Stimulated activated CD4-positive, alpha-beta T cell treated with anti-CD3 and anti-CD28 coated beads, TNF-alpha, amount 100 ng/mL, for 4 hours (primary cell): ENCODE measurements at places on chromosomes 4 and X.

DNA sequence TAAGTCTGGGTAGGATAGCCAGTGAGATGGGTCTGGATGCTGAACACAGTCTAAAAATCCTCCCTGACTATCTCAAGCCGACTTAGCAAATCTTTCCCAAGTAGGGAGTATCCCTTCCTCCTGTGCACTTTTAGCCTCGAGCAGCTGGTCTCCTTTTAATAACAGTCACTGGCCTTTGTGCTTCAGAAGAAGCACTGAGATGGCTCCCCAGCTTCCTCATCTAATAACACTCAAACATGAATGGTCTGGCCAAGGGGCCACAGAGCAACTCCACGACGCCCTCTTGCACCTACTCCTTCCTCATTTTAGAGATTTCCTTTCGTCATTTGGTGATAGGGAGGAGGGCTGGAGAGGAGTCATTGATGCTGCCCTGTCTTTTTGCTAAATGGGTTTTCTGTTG, 78.8 kb upstream of the TMEM150C start:
- no peak for DNase-seq

DNA sequence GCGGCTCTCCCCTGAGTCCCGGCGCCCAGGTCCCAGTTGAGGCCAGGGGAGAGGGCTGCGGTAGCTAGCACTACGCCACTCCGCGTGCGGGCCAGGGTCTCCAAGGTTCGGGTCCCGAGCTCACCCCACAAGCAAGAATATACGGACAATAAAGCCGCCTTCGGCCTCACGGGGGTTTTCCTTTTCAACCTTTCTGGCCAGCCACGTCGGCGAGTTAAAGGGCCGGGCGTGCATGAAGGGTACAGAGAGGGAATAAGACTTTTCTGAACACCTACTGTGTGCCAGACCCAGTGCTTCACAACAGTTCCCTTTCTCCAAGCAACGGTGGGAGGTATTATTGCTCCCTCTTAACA, 138.5 kb upstream of the ZIC3 start:
- no peak for DNase-seq

DNA sequence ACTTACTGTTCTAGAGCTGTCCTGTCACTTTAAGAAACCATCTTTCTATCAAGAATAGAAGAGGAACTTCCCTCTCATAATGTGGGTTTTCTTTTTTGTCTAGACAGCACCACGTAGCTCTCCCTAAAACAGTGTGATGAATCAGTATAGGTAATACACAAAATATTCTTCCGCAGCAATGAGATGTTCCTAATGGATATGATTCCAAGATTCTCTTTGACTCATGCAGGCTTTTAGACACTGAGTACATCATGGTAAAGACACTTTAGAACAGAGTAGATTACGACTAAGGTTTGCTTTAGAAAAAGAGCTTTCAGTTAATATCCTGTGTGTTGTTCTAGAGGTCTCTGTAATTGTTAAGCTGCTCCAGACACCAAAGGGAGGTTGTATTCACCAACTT, 69.8 kb downstream of the PTTG2 start:
- DNase-seq: no peak

GRCh38 chrX:50941638-50942037, 31.1 kb downstream of the BMP15 start:
- no peak for DNase-seq

GRCh38 chr4:87209696-87210095, 10.7 kb downstream of the KLHL8 start:
- DNase-seq: no peak

- DNase-seq: no peak
Observed at GRCh38 chr4:88162626-88163025, 4.2 kb upstream of the ABCG2 start.

DNA sequence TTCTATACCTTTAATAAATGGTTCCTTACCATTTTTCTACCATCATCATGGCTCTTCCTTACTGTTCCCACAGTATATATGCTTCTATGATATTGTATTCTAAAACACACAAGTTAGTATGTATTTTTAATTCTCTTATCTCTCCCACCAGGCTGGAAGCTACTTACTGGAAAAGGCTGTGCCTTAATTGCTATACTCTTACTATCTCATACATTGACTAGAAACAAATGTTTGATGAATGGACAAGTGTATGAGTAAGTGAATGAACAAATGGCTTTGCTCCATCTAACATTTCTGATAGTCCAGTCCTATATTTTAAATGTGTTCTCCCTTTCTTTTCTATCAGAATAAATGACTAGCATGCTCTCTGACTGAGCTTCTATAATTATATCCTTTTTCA, 320.8 kb upstream of the RASGEF1B start:
- no peak for DNase-seq

DNA sequence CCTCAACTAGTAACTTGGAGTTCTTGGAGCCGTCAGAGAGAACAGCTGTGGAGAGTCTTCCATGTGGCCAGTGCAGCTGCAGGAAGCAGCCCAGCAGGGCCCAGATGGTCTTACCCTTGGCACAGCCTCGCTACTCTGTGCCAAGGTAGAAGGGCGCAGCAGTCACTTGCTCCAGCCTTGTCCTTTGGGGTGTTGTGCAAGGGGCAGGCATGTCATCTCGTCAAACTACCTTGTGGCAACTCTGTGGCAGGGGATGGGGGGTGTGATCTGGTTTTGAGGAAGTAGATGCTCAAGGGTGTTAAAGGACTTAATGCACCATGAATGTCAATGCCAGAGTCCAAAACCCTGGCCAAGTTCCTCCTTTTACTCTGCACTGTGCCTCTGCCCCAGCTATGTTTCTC, 34.2 kb upstream of the TBC1D14 start:
- DNase-seq: no peak

- no peak for DNase-seq
Observed at GRCh38 chr4:88308587-88308986, 24.2 kb upstream of the PPM1K start.

- DNase-seq: no peak
Observed at GRCh38 chr4:1381944-1382541, 24.2 kb downstream of the NKX1-1 start.
